Cardiac muscle cell (in vitro differentiated cells and primary cell): ENCODE measurements at places on chromosomes 2 and 18.

- peak; percentile 84 for DNase-seq
- peaks cover 22% of the 10 kb centered on the region for H3K36me3 ChIP-seq
- peaks cover 10% of the 10 kb centered on the region for H3K4me1 ChIP-seq
- H3K27me3 ChIP-seq = no peaks in the 10 kb centered on the region
- no peak overlapping the region for H3K4me3 ChIP-seq
- peak overlapping the region; percentile 68 for H3K27ac ChIP-seq
Measured at GRCh38 chr2:215396595-215397313, 39.1 kb downstream of the FN1 start.

GRCh38 chr2:109516445-109517117 lies 97.2 kb downstream of the SEPTIN10 start:
- no peaks in the 10 kb centered on the region for H3K36me3 ChIP-seq
- no peak overlapping the region for H3K27ac ChIP-seq
- H3K4me3 ChIP-seq = no peak overlapping the region

DNA sequence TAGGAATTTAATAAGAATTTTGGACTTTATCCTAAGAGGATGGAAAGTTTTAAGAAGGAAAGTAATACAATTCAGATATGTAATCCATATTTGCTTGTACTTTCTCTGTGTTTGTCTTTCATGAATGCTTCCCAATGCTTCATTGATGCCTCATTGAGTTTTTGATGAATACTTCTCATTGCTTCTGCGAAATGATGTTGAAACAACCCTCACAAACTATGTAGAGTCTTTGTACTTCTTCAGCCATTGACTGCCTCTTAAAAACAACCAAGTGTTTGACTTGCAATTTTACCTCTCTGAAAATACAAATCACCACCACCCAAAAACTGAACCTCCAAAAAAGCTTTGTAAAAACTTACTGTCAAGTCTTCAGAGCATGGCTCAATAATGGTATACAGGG lies 424.1 kb downstream of the ERBB4 start:
- H3K4me3 ChIP-seq = no peak overlapping the region
- H3K4me1 ChIP-seq = no peaks in the 10 kb centered on the region
- no peak for DNase-seq
- no peaks in the 10 kb centered on the region for H3K27me3 ChIP-seq
- H3K27ac ChIP-seq = no peak overlapping the region
- H3K36me3 ChIP-seq = no peaks in the 10 kb centered on the region

GRCh38 chr18:12463191-12463590 lies 55.5 kb downstream of the PRELID3A start:
- H3K4me3 ChIP-seq = no peak overlapping the region
- H3K27me3 ChIP-seq = no peaks in the 10 kb centered on the region
- no peak overlapping the region for H3K27ac ChIP-seq
- no peak for DNase-seq

GRCh38 chr2:108542071-108542470 lies 7.8 kb downstream of the LIMS1 start:
- peak; percentile 62 for DNase-seq
- H3K4me3 ChIP-seq = no peak overlapping the region
- peak overlapping the region; percentile 4 for H3K27ac ChIP-seq
- no peaks in the 10 kb centered on the region for H3K27me3 ChIP-seq

DNA sequence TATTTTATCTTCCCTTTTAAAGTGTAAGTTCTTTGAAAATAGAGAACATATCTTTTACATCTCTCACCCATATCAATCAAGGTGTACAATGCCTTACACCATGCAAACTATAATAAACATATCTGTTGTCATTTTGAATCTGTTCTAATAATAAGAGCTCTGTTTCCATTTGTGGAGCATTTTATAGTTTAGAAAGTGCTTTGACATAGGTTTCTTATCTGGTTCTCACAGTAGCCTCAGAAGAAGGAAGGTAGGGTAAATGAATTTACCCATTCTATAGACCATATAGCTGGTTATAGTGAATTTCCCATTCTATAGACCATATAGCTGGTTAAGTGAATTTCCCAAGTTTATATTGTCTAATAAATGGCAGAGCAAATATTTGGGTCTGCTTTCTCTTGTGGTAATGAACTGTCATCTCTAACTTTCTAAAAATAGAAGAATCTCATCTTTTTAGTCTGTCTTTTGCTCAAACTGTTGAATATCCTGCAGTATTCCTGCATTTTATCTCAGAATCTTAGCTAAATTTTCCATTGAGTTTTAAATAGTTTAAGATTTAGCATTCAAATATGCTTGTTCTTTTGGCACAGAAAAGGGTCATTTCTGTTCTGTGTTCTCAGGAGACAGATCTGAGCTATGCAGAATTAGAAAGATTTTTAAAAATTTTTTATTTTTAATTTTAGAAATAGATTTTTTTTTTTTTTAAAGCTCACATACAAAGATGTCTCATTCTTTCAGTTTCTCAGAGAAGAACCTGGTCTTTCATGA lies 80.7 kb upstream of the STON1 start:
- no peak overlapping the region for H3K27ac ChIP-seq
- peaks cover 1% of the 10 kb centered on the region for H3K36me3 ChIP-seq
- no peak overlapping the region for H3K4me3 ChIP-seq

DNA sequence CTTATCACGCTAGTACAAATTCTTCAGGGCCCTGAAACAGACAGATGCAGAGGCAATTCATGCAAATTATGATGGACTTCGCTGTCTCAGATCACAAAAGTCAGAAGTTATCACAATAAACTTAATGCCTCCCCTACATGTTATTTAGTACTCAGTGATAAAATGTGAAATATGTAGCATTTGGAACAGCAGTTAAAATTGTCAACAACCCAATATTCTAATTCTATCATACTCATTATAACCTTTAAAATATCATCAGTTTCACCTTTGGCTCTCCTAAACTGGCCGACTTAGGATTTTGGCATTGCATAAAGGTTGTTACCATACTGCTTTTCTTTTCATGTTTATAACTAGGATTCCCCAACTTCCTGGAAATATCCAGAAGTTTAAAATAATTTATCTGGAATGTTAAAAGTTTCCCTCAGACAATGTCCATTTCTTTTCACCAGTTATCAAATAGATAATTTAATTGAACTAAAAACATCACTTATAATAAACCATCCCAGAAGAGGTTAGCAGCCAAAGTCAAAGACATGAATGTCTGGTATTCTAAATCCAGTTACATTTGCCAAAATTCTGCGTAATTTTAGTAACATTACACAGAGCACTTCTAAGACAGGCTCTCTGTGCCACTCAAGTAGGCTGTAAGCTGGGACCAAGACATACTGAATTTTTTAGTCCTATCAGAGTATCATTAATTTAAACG lies 239.8 kb downstream of the RBM43 start:
- DNase-seq = no peak
- no peak overlapping the region for H3K4me3 ChIP-seq
- H3K36me3 ChIP-seq = no peaks in the 10 kb centered on the region
- H3K27ac ChIP-seq = no peak overlapping the region
- no peaks in the 10 kb centered on the region for H3K4me1 ChIP-seq

DNA sequence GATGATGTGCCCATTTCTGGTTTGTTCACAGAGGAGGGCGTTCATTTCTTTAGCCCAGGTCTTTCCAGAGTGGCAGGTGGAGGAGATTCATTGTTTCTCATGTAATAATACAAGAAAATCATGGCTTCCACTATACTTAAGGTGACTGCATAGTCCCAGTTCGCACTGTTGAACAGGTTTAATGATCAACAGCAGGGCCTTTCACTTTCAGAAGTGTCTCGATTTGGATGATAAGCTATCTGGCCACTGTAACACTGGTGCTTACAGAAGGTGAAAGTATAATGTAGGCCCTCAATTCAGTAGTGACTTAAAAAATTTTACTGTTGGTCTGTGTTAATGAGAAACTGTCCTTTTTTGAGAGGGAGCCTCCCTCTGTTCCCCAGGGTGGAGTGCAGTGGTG lies 1.4 kb downstream of the RMC1 start:
- no peak for DNase-seq
- no peak overlapping the region for H3K4me3 ChIP-seq
- H3K4me1 ChIP-seq = peaks cover 7% of the 10 kb centered on the region
- H3K27ac ChIP-seq = no peak overlapping the region

GRCh38 chr2:240567872-240568677 lies at the start of gene RNPEPL1:
Gene RNPEPL1, plus strand, starts transcription at chr2:240568484. Its CDS starts 103 bp downstream, at chr2:240568587.
- H3K36me3 ChIP-seq = no peaks in the 10 kb centered on the region
- no peak for DNase-seq
- H3K4me3 ChIP-seq = peak within 1 kb of the TSS; percentile 56
- no peaks in the 10 kb centered on the region for H3K27me3 ChIP-seq
- peaks cover 20% of the 10 kb centered on the region for H3K4me1 ChIP-seq

- no peaks in the 10 kb centered on the region for H3K36me3 ChIP-seq
- no peak overlapping the region for H3K4me3 ChIP-seq
- no peaks in the 10 kb centered on the region for H3K27me3 ChIP-seq
- DNase-seq = no peak
- H3K27ac ChIP-seq = no peak overlapping the region
Measured at GRCh38 chr2:144774809-144775208, 254.9 kb upstream of the ZEB2 start.

- peaks cover 10% of the 10 kb centered on the region for H3K4me1 ChIP-seq
- DNase-seq = no peak
- no peaks in the 10 kb centered on the region for H3K27me3 ChIP-seq
- H3K4me3 ChIP-seq = no peak overlapping the region
- no peaks in the 10 kb centered on the region for H3K36me3 ChIP-seq
Measured at GRCh38 chr2:30949435-30949834, 142.2 kb upstream of the CAPN13 start.
